ENCODE measurements at places on chromosomes 12 and 14. TPM values are rescaled to one million over a fixed set of nuclear protein-coding genes. Genes with fewer than 3 reads are reported as not detected.

Gene FGF6
- not detected for total RNA-seq

Gene PZP
- not detected for total RNA-seq

Gene DCN
- total RNA-seq, result 0.22 TPM

Gene PPP1R12A
- 20.3 TPM for total RNA-seq

Gene TSPAN19
- not detected for total RNA-seq

Gene INHBC
- total RNA-seq, result not detected

Gene CAMKK2
- total RNA-seq, result 24.7 TPM

Gene KRT79
- 0.10 TPM for total RNA-seq

Gene CLEC1B
- not detected for total RNA-seq

Gene CIROP
- not detected for total RNA-seq

Gene KLRK1
- total RNA-seq, result not detected

Gene TFCP2
- 18.7 TPM for total RNA-seq

Gene SPIC
- not detected for total RNA-seq

Gene LRRC43
- not detected for total RNA-seq

Gene NAP1L1
- total RNA-seq, result 628 TPM

Gene OR4E2
- total RNA-seq, result not detected

Gene GPRC5A
- 268 TPM for total RNA-seq

Gene MIP
- not detected for total RNA-seq

Gene CFAP251
- total RNA-seq, result 1.1 TPM

Gene NR4A1
- total RNA-seq, result 37.1 TPM

Gene CD4
- not detected for total RNA-seq

Gene WASHC3
- total RNA-seq, result 29.1 TPM

Gene TMEM119
- total RNA-seq, result not detected

Gene PSMB11
- total RNA-seq, result not detected

Gene ACSM4
- not detected for total RNA-seq

Gene DIO2
- 2.5 TPM for total RNA-seq

Gene SLC2A14
- total RNA-seq, result 0.78 TPM

Gene LMBR1L
- 16.6 TPM for total RNA-seq

Gene SCN8A
- 1.6 TPM for total RNA-seq

Gene KRT6B
- total RNA-seq, result 0.07 TPM

Gene CYP46A1
- 0.20 TPM for total RNA-seq

Data from A549 treated with AZD2906 at 1 μM for 4 hours (cell line).